IPS DF 6.9 (cell line): ENCODE measurements at places on chromosomes 4 and X.

GRCh38 chr4:138958519-138958918 is 57.1 kb upstream of the NOCT start:
- H3K27ac ChIP-seq = no peak overlapping the region
- no peaks in the 10 kb centered on the region for H3K27me3 ChIP-seq
- no peak for DNase-seq
- H3K4me1 ChIP-seq = no peaks in the 10 kb centered on the region; the same call in 1 of the 2 replicates

- no peaks in the 10 kb centered on the region for H3K27me3 ChIP-seq
- no peak overlapping the region for H3K4me3 ChIP-seq
- H3K27ac ChIP-seq = no peak overlapping the region
- H3K36me3 ChIP-seq = no peaks in the 10 kb centered on the region
- H3K4me1 ChIP-seq = no peaks in the 10 kb centered on the region
- DNase-seq = no peak
These were observed 235.4 kb downstream of the SPRY1 start for GRCh38 chr4:123631786-123632692.

DNA sequence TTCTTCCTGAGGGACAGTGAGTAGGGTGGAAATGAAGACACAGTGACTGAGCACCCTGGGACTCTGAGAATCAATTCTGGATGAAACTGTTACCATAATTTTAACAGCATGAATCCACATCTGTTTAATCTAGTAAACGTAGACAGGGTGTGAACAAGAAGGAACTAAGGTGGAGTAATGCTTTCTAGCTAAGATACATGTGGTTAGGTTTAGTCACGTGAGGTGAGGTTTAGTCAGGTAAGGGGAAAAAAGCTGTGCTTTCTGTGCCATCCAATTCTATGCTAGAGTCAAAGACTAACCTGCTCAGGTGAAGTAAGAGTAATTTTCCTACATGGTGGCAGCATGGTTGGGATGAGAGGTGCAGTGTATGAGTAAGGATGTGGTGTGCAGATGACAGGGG is 54.0 kb upstream of the C4orf54 start:
- no peak overlapping the region for H3K4me3 ChIP-seq
- no peak for DNase-seq
- H3K27me3 ChIP-seq = no peaks in the 10 kb centered on the region
- no peak overlapping the region for H3K27ac ChIP-seq
- no peaks in the 10 kb centered on the region for H3K4me1 ChIP-seq

- H3K27ac ChIP-seq = no peak overlapping the region
- DNase-seq = no peak
- H3K4me3 ChIP-seq = no peak overlapping the region
- H3K4me1 ChIP-seq = no peaks in the 10 kb centered on the region
- H3K27me3 ChIP-seq = no peaks in the 10 kb centered on the region
These were observed 38.5 kb upstream of the ERVMER34-1 start for GRCh38 chr4:52789774-52790173.

DNA sequence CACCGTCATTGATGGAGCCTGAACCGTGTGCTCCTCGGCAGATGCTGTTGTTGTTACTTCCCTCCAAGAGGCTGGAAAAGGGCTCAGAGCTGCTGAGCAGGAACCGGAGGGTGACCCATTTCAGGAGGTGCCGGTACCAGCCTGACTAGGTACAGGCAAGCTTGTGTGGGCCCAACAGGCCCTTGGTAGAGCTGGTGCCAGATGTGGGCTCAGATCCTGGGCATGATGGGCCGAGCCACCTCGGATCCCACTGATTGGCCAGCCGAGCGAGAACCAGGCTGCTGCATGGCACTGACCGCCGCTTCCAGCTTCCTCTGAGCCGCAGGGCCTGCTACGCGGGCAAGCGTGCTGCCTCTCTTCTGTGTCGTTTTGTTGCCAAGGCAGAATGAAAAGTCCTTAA is 33.7 kb downstream of the NOP14 start:
- no peak overlapping the region for H3K4me3 ChIP-seq
- H3K27ac ChIP-seq = no peak overlapping the region
- DNase-seq = no peak

DNA sequence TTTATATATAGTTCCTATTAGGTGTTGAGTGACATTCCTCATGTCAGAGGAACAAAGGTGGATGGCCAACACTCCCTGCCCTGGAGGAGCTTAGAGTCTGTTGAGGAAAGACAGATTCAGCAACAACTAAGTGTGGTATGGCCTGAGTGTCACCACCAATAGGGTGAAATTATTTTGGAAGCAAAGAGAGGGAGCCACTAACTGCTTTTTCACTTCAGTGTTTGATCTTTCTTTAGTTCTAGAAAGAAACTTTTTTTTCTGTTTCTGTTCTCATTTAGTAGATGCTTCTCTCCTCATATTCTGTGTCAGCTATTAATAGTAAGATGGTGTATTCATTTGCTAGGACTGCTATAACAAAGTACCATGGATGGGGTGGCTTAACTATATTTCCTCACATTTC is 81.5 kb downstream of the ARX start:
- H3K27me3 ChIP-seq = no peaks in the 10 kb centered on the region
- H3K36me3 ChIP-seq = no peaks in the 10 kb centered on the region
- no peaks in the 10 kb centered on the region for H3K4me1 ChIP-seq
- H3K27ac ChIP-seq = no peak overlapping the region

GRCh38 chr4:41281038-41281634 is 24.4 kb downstream of the UCHL1 start:
- H3K4me3 ChIP-seq = no peak overlapping the region
- H3K36me3 ChIP-seq = no peaks in the 10 kb centered on the region
- H3K4me1 ChIP-seq = no peaks in the 10 kb centered on the region
- peak; percentile 64 for DNase-seq
- H3K27ac ChIP-seq = no peak overlapping the region

DNA sequence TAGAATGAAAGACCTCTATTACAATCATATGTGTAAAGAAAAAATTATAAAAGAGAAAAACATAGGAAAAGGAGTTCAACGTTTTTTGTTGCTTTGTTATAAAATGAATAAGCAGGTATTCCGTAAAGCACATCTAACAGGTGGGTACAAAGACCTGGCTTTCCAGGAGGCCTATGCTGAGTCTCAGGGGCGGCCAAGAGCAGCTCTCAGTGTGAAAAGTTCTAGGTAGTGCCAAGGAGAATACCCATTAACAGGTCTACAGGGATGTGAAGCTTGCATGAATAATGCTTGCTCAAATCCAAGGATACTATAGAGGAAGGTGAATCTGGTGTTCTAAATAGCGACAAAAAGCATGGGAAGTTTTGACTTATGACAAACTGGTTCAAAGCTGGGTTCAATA is 944.4 kb downstream of the PDHA2 start:
- no peaks in the 10 kb centered on the region for H3K27me3 ChIP-seq
- H3K27ac ChIP-seq = no peak overlapping the region
- DNase-seq = no peak
- H3K4me1 ChIP-seq = no peaks in the 10 kb centered on the region

DNA sequence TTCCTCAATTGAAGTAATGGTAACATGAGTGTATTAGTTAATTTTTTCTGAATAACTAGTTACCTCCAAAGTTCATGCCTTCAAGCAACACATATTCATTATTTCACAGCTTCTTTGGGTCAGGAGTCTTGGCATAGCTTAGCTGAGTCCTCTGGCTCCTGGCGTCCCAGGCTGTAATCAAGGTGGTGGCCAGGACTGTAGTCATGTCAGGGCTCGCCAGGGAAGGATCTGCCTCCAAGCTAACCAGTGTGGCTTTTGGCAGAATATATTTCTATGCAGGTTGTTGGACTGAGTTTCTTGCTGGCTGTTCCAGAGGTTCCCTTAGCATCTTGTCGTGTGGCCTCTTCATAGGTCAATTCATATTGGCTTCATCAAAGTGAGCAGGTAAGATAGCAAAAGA is 10.0 kb upstream of the HS3ST1 start:
- no peak overlapping the region for H3K4me3 ChIP-seq
- H3K4me1 ChIP-seq = no peaks in the 10 kb centered on the region
- no peaks in the 10 kb centered on the region for H3K36me3 ChIP-seq
- DNase-seq = no peak
- no peak overlapping the region for H3K27ac ChIP-seq
- H3K27me3 ChIP-seq = no peaks in the 10 kb centered on the region

GRCh38 chr4:38672397-38673129 is 8.6 kb downstream of the KLF3 start:
- H3K4me1 ChIP-seq = peaks cover 17% of the 10 kb centered on the region
- H3K36me3 ChIP-seq = no peaks in the 10 kb centered on the region
- H3K4me3 ChIP-seq = no peak overlapping the region
- H3K27ac ChIP-seq = no peak overlapping the region

GRCh38 chr4:163587867-163588266 is 93.4 kb downstream of the TMA16 start:
- H3K4me1 ChIP-seq = no peaks in the 10 kb centered on the region
- no peaks in the 10 kb centered on the region for H3K27me3 ChIP-seq
- H3K4me3 ChIP-seq = no peak overlapping the region

DNA sequence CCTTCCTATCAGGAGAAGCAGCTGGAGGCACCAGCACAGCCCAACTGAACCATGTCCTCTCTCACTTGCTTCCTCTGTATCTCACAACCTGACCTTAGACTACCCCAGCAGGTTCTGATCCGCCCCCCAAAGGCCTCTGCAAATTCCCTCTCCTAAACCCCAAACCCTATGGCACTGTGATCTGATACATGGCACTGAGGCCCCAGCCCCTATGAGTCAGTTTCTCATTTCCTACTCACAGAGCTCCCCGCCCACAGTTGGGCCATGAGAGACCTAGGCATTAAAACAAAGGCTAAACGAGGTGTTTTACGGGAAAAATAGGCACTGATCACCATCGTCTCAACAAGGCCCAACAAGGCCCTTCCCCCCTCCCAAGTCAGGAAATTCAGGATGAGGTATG is 19.1 kb downstream of the SASH3 start:
- H3K27me3 ChIP-seq = no peaks in the 10 kb centered on the region
- no peak overlapping the region for H3K27ac ChIP-seq

DNA sequence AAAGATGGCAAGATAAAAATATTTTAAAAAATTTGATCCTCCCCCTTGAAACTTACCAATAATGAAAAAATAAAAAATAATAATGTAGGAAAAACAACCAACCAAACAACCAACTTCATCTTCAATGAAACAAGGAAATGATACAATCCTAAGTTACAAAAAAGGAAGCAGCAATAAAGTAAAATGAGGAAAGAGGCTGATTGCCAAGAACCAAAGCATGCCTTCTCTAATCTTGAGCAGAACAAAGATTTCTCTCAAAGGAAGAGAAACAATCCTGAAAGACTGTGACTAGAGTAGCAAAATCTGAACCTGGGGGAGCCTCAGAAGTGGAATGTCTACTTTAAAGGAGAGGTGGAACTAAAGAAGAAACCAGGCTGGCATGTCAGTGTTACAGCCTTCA is 10.9 kb upstream of the WDFY3 start:
- no peaks in the 10 kb centered on the region for H3K4me1 ChIP-seq
- no peaks in the 10 kb centered on the region for H3K27me3 ChIP-seq
- no peak overlapping the region for H3K27ac ChIP-seq
- no peak for DNase-seq
- H3K36me3 ChIP-seq = no peaks in the 10 kb centered on the region

GRCh38 chr4:54728368-54728767 is 70.6 kb downstream of the KIT start:
- no peaks in the 10 kb centered on the region for H3K27me3 ChIP-seq
- no peaks in the 10 kb centered on the region for H3K4me1 ChIP-seq
- H3K27ac ChIP-seq = no peak overlapping the region
- DNase-seq = no peak
- H3K4me3 ChIP-seq = no peak overlapping the region

DNA sequence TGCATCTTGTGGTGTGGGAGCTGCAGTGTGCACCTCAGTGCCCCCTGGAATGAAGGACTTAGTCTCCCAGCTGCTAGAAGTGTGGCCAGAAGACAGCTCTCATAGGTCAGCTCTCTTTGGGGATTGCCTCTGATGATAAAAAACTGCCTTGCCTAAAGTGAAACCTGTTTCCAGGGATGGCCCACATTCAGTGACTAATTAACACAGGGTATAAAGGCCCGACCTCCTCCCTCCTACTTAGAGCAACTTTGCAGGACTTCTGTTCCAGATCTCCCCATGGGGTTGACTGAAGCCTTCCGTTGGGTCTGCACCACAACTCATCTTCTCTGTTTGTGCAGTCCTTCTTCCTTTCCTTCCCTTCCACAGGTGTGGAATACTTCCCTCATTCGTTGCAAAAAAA is 53.2 kb downstream of the SPINK2 start:
- no peak overlapping the region for H3K27ac ChIP-seq
- no peak for DNase-seq
- no peak overlapping the region for H3K4me3 ChIP-seq

GRCh38 chrX:30308263-30309138 is 689 bp downstream of the NR0B1 start:
- H3K27ac ChIP-seq = no peak overlapping the region
- H3K4me3 ChIP-seq = peak overlapping the region; percentile 43; the same call in 1 of the 2 replicates
- no peak for DNase-seq

GRCh38 chr4:6824071-6824470 is 41.5 kb downstream of the KIAA0232 start:
- no peak for DNase-seq
- no peak overlapping the region for H3K27ac ChIP-seq
- H3K36me3 ChIP-seq = peaks cover 3% of the 10 kb centered on the region; the same call in 1 of the 2 replicates

GRCh38 chr4:178633263-178633662 is 1191.0 kb upstream of the AGA start:
- no peak overlapping the region for H3K4me3 ChIP-seq
- H3K27me3 ChIP-seq = no peaks in the 10 kb centered on the region
- no peaks in the 10 kb centered on the region for H3K4me1 ChIP-seq
- no peak for DNase-seq

DNA sequence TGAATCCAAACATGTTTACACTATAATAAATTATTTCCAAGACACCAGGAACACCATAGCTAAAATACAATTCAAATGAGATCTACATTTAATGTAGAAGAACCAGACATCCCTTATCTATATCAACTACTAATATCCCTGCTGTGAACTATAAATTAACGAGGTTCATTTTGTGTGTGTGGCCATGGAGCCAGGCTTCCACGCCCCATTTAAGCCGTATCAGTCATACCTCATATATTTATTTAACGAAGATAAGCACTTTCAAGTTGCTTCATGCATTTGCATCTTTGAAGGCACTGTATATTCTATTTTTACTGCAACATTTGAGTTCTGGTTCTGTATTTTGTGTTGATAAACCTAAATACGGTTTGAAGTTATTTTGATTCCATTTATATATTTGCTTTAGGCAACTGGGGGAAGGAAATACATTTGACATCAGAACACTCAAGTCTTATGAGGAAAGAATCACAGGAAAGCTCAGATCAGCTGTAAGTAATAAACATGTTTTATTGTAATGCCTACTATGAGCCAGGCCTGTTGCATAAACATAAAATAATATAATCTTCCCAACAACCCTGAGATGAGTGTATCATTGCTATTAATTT is 45.1 kb upstream of the WDR17 start:
- no peaks in the 10 kb centered on the region for H3K4me1 ChIP-seq
- no peak overlapping the region for H3K4me3 ChIP-seq
- no peaks in the 10 kb centered on the region for H3K36me3 ChIP-seq
- no peak overlapping the region for H3K27ac ChIP-seq

DNA sequence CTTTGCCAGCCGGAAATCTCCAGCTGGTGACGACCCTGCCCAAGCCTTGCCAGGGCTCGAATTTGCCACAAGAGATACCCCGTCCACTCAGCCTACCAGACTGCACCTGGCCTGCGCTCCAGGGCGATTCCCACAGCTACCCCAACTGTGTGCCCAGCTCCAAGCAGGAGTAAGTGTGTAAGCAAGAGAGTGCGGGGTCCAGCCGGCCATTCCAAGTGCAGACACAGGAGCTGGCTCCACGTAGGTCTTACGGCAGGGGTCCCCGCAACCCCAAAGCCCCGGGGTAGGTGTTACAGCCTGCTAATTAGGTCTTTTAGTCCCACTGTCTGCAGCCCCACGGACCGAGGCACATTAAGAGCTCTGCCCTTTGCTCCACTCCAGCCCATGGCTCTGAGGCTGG is 1305.2 kb downstream of the ARAP2 start:
- no peak overlapping the region for H3K4me3 ChIP-seq
- DNase-seq = no peak
- no peaks in the 10 kb centered on the region for H3K27me3 ChIP-seq
- H3K36me3 ChIP-seq = no peaks in the 10 kb centered on the region
- no peak overlapping the region for H3K27ac ChIP-seq
- H3K4me1 ChIP-seq = no peaks in the 10 kb centered on the region
